SW 1271 (cell line): ENCODE measurements at places on chromosomes 12 and 14.

GRCh38 chr12:124655698-124656516 is 88.5 kb upstream of the NCOR2 start:
- no peak for DNase-seq

- DNase-seq = no peak
Observed at GRCh38 chr14:31020834-31021575, 4.4 kb upstream of the AP4S1 start.

DNA sequence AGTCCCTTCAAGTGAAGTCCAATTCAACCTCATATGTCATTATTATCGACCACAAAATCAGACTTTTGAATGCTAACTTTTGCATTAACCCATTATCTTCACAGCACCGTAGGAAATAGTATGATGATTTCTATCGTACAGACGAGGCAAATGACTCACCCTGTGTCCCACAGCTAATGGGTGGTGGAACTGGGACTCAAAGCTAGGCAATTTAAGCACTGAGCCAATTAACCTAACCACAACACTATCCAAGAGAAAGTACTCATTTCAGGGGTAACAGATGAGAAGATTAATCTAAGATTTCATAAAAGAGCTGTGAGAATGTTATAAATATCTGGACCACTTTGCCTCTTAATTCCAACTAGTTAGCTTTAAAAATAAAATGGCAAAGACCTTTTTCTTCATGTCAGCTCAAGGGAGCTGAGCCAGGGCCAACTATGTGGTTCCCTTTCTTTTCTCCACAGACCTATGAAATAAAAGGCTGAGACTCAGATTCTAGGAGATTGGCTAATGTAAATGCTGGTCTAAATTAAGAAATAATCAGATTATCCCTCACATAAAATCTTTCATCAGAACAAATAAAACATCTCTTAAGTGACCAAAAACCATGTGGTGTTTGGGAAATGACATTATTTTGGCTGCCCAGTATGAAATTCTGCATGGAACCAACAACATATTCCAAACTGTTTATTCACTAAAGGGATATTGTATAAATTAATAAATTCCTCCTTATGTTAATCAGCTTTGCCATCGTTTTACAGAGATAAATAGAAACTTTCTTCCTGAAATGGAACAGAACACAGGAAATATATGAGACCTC is 4.9 kb downstream of the PTGER2 start:
- no peak for DNase-seq

DNA sequence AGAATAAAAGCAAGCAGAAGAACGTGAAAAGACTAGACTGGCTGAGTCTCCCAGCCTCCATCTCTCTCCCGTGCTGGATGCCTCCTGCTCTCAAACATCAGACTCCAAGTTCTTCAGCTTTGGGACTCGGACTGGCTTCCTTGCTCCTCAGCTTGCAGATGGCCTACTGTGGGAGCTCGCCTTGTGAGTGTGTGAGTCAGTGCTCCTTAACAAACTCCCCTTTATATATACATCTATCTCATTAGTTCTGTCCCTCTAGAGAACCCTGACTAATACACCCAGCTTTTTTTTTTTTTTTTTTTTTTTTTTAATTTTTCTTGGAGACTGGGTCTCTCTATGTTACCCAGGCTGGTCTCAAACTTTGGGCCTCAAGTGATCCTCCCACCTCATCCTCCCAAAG is 46.9 kb downstream of the ACTN1 start:
- no peak for DNase-seq

- no peak for DNase-seq
Observed at GRCh38 chr14:61409782-61410181, 88.4 kb downstream of the PRKCH start.

DNA sequence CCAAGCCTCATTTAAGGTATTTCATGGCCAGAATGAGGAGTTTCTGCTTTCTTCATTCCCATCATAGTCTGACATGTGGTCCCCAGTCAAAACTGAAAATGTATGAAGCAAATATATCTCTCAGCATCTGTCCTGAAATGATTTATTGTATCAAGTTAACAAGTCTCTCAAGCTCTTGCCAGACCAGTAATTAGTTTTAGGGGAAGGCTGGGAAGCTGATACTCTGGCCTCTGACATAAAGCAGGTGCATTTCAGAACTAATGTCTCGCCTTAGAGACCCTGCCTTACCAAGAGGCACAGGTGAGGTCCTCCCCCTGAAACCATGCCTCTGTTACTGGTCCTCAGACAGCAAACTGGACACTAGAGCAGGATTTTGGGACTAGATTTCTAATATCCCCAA is 266.5 kb downstream of the SLC15A4 start:
- no peak for DNase-seq

DNA sequence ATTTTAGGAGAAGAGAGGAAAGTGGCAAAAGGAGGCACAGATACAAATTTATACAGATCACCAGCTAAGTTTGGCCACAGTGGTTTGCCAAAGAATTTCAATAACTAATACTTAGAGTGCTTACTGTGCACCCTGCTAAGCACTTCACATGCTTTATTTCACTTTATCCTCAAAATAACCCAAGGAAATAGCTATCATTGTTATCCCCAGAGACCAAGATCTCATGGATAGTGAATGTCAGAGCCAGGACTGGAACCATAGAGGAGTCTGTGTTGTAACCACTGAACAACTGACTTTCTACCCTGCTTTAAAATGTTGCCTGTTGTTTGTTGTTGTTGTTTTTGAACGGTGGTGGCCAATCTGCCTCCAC is 1.3 kb upstream of the TCP11L2 start:
- DNase-seq = no peak

DNA sequence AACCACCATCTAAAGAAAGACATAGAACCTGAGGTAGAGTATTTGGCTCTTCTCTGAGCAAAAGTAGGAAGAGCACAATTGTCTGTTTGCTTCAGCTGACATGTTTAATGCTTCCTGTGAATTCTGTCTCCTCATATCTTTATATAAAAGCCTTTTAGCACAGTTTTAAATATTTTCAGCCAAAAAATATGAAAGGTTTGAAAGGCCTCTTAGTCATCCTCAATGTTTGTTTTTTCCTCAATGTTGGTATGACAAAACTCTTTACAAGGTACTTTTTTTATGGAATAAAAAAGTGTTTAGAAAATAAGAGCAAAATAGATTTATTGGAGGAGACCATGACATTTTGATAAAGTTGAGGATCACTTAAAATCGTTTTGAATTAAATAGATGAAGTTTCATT is 360.9 kb downstream of the NAV3 start:
- no peak for DNase-seq

DNA sequence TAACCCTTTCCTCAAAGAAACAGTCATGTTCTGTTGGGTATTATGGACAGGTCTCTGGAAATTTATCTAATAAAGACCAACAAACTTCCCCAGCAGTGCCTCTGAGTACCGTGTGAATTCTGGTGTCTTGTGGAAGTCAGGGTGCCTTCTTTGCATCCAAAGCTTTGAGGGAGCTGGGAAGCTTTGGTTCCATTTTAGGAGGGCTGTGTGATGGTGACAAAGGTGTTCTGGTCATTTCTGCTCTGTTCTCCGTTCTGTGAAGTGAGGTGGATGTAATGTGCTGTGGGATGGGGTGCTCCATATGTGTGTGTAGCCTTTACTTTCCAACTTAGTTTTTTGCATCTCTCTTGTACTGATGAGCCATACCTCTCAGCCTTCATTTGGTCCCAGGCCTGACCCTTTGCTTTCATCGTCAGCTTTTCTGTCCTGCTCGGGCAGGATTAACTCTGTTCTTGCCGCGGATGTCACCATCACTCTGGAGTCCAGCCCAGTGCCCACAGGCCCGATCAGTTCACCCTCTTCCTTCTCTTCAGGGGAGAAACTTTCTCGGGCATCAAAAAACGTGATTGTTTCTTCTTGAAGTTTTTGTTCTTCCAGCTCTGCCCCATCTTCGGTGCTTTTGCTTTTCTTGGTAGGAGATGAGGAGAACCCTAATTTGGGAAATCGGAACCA is 13.2 kb downstream of the PLD4 start:
- no peak for DNase-seq

DNA sequence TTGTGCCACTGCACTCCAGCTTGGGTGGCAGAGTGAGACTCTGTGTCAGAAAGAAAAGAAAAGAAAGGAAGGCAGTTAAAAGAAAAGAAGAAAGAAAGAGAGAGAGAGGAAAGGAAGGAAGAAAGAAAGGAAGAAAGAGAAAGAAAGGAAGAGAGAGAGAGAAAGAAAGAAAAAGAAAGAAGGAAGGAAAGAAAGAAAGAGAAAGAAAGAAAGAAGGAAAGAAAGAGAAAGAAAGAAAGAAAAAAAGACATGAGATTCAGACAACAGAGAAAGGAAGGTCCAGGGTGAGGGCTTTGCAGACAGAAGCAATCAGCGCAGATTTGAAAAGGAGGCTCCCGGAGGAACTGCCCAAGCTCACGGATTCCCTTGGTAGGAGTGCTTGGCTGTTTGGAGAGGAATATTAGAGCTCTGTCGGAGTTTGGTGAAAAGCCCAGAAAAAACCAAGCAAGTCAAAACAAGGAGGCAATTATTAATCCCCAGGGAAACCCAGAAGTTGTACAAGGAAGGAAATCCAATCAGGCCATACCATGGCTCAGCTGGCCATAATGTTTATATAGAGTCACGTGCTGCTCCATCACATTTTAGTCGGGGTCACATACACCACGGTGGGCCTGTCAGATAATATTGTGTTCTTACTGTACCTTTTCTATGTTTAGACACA is 11.6 kb upstream of the CCDC85C start:
- DNase-seq = no peak

DNA sequence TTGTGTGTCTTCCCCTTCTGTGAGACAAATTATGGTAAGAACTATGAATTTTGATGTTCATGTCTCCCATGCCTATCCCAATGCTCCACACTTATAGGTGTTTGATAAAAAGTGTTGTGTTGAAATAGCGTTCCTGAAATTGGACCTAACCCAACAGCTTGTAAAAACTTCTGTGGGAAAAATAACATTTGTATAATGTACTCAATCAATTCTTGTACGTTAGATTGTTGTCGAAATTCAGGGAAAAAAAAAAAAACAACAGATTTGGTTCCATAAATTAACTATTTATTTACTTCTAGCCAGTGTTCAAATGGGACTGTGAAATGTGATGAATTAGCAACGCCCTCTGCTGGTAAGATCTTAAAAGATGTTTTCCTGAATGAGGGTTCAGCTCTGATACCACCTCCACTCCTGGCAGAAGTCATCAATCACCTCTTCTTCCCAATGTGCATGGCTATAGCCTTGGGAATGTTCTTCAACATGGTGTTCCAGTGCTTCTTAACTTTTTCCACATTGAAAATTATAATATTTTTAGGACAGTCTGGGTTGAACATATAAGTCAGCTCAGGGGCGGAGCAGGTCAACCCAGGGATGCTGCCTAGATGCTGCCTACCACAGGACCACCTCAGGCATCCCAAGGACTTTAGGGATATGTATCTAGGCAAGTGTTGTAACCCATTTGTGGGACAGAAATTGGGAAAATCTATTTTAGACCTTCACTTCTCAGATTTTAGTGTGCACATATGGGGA is 170.6 kb downstream of the OTOGL start:
- DNase-seq = peak; percentile 71

DNA sequence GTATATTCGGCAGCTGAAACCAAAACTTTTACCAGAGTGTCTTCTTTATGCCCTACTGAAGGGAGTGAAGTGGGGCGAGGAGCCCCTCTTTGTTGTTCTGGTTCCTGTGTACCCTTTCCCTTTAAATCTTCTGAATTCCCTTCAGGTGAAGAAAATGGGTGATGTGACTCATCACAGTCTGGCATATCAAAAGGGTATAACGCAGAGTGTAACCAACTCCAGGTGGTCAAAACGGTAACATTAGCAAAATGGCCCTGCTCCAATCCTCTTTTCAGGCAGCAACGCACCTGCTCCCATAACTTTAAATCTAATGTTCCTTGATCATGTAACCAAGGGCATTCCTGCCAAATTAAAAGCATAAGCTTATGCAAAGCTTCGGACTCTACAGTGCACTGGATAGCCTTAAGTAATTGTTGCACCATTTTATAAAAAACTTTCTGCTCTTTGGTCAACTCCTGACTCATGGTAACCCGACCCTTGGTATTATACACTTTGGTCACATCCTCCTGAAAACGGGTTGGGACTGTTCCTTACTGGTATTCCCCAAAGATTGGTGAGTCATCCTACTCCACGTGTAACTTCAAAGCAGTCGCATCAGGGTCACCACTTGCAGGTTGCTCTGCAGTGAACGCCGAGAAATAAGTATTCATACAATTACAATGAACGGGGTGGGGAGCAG is 83.1 kb downstream of the KCNMB4 start:
- no peak for DNase-seq

- DNase-seq = no peak
Observed at GRCh38 chr12:88272456-88272855, 130.3 kb downstream of the TMTC3 start.

DNA sequence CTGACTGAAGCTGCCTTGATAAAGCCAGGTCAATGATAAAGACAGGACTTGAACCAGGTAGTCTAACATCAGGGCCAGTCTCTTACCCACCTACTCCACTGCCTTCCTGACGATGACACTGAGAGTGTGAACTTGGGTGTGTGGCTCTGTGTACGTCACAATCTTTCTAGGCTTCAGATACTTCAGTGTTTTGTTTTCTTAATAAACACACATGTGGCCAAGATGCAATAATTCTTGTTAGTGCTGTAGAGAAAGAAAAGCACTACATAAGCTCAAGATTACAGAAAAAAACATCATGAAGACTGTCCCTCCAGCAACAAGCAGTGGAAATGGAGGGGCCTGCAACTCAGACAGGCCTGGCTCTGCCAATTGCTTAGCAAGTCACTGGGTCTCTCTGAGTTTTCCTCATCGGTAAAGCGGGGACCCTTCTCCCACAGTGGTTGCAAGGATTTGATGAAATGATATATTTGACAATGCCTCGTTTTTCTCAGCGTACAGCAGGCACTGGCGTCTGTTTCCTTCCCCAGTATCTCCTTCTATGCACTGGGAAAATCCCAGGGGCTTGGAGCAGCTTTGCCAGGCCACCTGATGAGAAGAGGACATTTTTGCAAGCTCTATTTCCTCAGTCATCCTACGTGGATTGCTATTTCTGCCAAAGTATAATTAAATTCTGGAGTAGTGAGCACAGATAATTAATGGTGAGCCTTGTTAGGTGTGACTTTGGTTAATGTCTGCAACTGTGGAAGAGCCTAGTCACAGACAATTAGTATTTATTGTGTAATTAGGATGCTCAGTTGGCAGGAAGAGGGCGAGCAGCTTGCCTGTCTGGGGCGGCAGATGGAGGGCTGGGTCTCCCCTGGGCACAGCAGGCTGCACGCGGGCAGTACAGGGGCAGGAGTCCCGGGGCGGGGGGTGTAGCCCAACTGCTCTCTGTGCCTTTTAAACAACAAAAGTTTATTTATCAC is 55.8 kb upstream of the CHGA start:
- no peak for DNase-seq
